ENCODE measurements at places on chromosomes 13 and 19. TPM values are rescaled to one million over a fixed set of nuclear protein-coding genes. Genes with fewer than 3 reads are reported as not detected.

DNA sequence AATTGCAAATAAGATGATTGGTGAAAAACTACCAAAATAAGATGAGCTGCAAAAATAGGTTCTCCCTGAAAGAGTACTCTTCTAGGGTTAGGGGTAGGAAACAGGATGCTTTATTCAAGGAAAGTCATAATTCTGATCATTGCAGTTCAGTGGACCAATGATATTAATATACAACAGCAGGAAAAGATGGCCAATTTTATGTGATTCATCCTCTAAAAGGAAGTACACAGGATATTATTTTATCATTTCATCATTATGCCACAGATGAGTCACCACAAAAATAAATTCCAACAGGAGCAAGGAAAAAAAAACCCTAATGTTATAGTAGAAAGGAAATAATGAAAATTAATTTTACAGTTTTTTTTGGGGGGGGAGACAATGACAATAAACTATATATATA is 205.0 kb downstream of the NALCN start:
- DNase-seq, result no peak
- H3K27me3 ChIP-seq, result no peaks in the 10 kb centered on the region
- no peak overlapping the region for H3K4me3 ChIP-seq
- no peaks in the 10 kb centered on the region for H3K4me1 ChIP-seq
- no peak overlapping the region for H3K27ac ChIP-seq

GRCh38 chr19:45645068-45645630 is 6.0 kb upstream of the EML2 start:
- H3K27me3 ChIP-seq, result peaks cover 41% of the 10 kb centered on the region
- H3K4me3 ChIP-seq, result peak overlapping the region; percentile 56
- peaks cover 16% of the 10 kb centered on the region for H3K4me1 ChIP-seq
- H3K27ac ChIP-seq, result no peak overlapping the region
- peak; percentile 57 for DNase-seq
- no peaks in the 10 kb centered on the region for H3K36me3 ChIP-seq

DNA sequence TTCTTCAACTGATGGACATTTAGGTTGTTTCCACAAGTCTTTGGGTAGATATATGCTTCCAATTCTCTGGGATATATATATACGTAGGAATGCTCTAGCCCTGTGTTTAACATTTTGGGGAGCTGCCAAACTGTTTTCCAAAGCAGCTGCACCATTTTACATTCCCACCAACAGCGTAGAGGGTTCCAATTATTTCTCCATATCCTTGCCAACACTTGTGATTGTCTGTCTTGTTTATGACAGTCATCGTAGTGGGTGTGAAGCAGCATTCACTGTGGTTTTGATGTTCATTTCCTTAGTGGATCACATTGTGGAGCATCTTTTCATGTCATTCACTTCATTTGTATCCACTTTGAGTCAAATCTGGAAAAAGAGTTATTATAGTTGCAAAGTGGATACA is 4.7 kb upstream of the CBLC start:
- H3K27ac ChIP-seq, result no peak overlapping the region
- DNase-seq, result no peak
- H3K4me3 ChIP-seq, result no peak overlapping the region
- no peaks in the 10 kb centered on the region for H3K4me1 ChIP-seq
- H3K36me3 ChIP-seq, result no peaks in the 10 kb centered on the region

GRCh38 chr13:79382545-79383275 is 23.3 kb downstream of the RBM26 start:
- no peak overlapping the region for H3K27ac ChIP-seq
- no peak overlapping the region for H3K4me3 ChIP-seq
- no peaks in the 10 kb centered on the region for H3K27me3 ChIP-seq
- peaks cover 11% of the 10 kb centered on the region for H3K36me3 ChIP-seq
- H3K4me1 ChIP-seq, result peaks cover 52% of the 10 kb centered on the region

- peak overlapping the region; percentile 99 for H3K4me3 ChIP-seq
- peaks cover 55% of the 10 kb centered on the region for H3K4me1 ChIP-seq
- H3K36me3 ChIP-seq, result peaks cover 15% of the 10 kb centered on the region
These were observed 1.7 kb upstream of the FKRP start for GRCh38 chr19:46744005-46744691.

DNA sequence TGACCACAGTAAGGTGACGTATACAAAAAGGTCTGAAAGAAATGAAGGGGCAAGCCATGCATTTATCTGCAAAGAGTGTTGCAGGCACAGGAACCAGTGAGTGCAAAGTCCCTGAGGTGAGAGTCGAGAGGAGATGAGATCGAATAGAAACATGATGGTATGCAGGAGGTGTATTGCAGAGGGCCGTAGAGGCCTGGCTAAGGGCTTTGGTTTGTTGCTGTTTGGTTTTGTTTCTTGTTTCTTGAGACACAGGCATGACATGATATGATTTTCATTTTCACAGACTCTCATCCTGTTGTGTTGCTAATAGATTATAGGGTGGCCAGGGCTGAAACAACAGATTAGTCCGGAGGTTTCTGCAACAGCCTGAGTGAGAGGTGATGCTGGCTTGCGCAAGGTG is 80.4 kb downstream of the HSPH1 start:
- H3K36me3 ChIP-seq, result no peaks in the 10 kb centered on the region
- H3K4me1 ChIP-seq, result no peaks in the 10 kb centered on the region
- H3K27me3 ChIP-seq, result no peaks in the 10 kb centered on the region
- no peak for DNase-seq

GRCh38 chr19:55482967-55483705 is 1.9 kb upstream of the NAT14 start:
- H3K36me3 ChIP-seq, result peaks cover 18% of the 10 kb centered on the region
- DNase-seq, result peak; percentile 53
- H3K27me3 ChIP-seq, result peaks cover 6% of the 10 kb centered on the region
- H3K4me1 ChIP-seq, result peaks cover 12% of the 10 kb centered on the region
- H3K27ac ChIP-seq, result no peak overlapping the region

DNA sequence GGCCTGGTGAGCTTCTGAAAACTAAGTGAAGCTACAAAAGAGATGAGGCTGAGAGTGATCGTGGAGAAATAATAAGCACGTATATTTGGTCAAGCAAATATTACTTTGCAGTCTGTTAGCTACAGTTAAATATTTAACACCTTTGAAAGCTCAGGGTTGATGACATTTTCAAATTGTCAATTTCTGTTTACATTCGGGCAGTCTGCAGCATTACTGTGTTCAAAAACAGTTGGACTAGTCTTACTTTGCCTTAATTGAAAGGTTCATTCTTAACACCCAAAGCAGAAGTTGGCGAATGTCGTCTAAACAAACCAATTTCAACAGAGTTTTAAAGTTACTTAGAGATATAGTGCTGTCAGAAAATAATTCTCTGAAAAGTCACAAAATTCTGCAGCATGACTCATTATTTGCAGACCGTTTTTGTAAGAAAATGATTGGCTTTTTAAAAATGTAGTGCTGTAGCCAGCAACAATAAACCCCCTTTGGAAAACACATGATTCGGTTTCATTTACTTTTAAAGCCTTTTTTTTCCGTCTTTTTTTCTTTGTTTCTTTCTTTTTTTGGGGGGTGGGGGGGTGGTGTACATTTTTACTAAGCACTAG is 549.0 kb downstream of the GPC6 start:
- DNase-seq, result no peak
- no peaks in the 10 kb centered on the region for H3K4me1 ChIP-seq
- no peak overlapping the region for H3K4me3 ChIP-seq

GRCh38 chr13:66634384-66634783 is 595.8 kb downstream of the PCDH9 start:
- H3K4me3 ChIP-seq, result no peak overlapping the region
- no peaks in the 10 kb centered on the region for H3K27me3 ChIP-seq
- H3K4me1 ChIP-seq, result no peaks in the 10 kb centered on the region
- DNase-seq, result no peak
- H3K27ac ChIP-seq, result no peak overlapping the region

- no peak for DNase-seq
- H3K36me3 ChIP-seq, result no peaks in the 10 kb centered on the region
- no peaks in the 10 kb centered on the region for H3K27me3 ChIP-seq
- H3K27ac ChIP-seq, result no peak overlapping the region
- no peak overlapping the region for H3K4me3 ChIP-seq
- no peaks in the 10 kb centered on the region for H3K4me1 ChIP-seq
These were observed 13.9 kb upstream of the PAK4 start for GRCh38 chr19:39111593-39112199.

DNA sequence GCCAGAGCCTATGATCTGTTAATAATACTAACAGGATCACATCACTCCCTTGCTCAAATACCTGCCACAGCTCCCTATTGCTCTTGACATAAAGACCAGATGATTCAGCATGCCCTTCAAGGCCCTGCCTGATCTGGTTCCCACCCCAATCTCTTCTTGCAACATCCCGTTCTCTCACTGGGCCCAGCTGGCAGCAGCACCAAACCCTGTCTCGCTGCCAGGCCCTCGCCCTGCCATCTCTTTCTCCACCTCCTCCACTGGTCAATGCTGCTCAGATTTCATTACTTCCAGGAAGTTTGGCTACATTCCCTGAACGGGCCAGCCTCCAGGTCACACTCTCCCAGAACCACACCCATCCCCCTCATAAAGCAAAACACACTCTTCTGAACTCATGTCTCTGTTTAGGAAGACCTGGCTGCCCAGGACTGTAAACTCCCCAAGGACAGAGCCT is 8.6 kb upstream of the BCAT2 start:
- H3K4me3 ChIP-seq, result no peak overlapping the region
- H3K27ac ChIP-seq, result peak overlapping the region; percentile 75
- peak; percentile 96 for DNase-seq
- peaks cover 28% of the 10 kb centered on the region for H3K4me1 ChIP-seq

DNA sequence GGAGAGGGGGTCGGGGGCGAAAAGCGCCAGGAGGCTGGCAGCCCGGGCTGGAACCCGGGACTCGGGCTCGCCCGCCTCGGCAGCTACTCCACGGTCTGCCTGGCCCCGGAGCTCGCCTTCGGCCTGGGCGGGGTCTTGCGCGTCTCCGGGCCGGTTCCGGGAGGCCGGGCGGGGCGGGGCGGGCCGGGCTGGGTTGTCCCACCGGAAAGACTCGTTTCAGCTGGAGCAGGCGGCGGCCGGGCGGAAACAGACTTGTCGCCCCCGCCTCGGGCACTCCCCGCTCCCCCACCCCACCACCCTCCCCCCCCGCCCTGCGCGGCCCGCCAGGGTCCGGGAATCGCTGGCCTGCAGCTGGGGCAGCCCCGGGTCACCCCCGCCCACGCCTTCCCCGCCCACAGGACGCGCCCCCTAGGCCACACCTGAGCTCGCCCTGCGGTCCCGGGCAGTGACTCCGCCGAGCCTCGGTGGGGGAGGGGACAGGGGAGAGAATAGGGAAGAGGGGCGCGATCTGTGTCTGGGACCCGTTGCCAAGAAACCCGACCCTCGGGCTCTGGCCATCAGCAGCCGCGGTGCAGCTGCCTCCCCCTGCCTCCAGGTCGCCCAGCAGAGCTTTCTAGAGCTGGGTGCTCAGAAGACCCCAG is 109.4 kb downstream of the KCTD15 start:
- H3K4me1 ChIP-seq, result no peaks in the 10 kb centered on the region
- no peaks in the 10 kb centered on the region for H3K36me3 ChIP-seq
- peak overlapping the region; percentile 75 for H3K27ac ChIP-seq
- H3K27me3 ChIP-seq, result peaks cover 17% of the 10 kb centered on the region
- peak overlapping the region; percentile 62 for H3K4me3 ChIP-seq

- no peaks in the 10 kb centered on the region for H3K36me3 ChIP-seq
- no peak for DNase-seq
- no peak overlapping the region for H3K4me3 ChIP-seq
- H3K27me3 ChIP-seq, result no peaks in the 10 kb centered on the region
- H3K4me1 ChIP-seq, result no peaks in the 10 kb centered on the region
These were observed 20.7 kb downstream of the TNFSF11 start for GRCh38 chr13:42594481-42595252.

DNA sequence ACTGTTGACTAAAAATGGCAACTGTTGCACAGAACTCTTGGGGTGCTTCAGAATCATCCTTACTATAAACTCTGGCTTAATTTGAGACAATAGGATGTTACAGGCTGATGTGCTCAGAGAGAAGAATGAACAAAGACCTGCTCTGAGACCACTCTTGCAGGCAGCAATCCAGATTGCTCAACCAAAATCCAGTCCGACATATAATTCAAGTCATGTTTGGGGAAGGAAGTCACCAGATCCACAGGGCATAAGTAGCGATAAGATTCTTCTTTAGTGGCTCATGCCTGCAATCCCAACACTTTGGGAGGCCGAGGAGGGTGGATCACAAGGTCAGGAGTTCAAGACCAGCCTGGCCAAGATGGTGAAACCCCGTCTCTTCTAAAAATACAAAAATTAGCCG is 20.6 kb downstream of the MTMR6 start:
- H3K4me3 ChIP-seq, result no peak overlapping the region
- H3K27me3 ChIP-seq, result no peaks in the 10 kb centered on the region
- DNase-seq, result no peak

GRCh38 chr19:17948514-17948900 is 15.7 kb downstream of the CCDC124 start:
- peaks cover 15% of the 10 kb centered on the region for H3K4me1 ChIP-seq
- H3K36me3 ChIP-seq, result peaks cover 1% of the 10 kb centered on the region
- DNase-seq, result no peak
- peak overlapping the region; percentile 82 for H3K4me3 ChIP-seq
- peaks cover 41% of the 10 kb centered on the region for H3K27me3 ChIP-seq

DNA sequence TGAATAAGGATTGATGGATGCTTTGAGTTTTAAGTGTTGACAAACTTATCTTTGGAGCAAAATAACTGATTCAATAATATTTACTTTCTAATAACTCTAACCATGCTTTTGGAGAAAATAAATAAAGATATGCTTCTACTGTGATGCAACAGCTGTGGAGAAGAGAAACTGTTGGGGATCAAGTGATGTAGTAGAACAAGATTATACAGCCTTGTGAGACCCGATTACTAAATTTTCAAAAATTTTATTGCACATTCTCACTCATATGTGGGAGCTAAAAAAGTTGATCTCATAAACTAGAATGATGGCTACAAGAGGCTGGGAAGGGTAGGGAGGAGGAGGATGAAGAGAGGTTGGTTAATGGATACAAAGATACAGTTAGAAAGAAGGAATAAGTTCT is 85.5 kb upstream of the OXGR1 start:
- no peak for DNase-seq
- no peak overlapping the region for H3K4me3 ChIP-seq
- no peaks in the 10 kb centered on the region for H3K27me3 ChIP-seq
- H3K27ac ChIP-seq, result no peak overlapping the region
- H3K4me1 ChIP-seq, result no peaks in the 10 kb centered on the region

GRCh38 chr13:40161931-40162330 is 504.5 kb downstream of the FOXO1 start:
- no peak overlapping the region for H3K4me3 ChIP-seq
- H3K27me3 ChIP-seq, result no peaks in the 10 kb centered on the region
- no peaks in the 10 kb centered on the region for H3K36me3 ChIP-seq
- no peak for DNase-seq
- no peaks in the 10 kb centered on the region for H3K4me1 ChIP-seq

- H3K27me3 ChIP-seq, result no peaks in the 10 kb centered on the region
- no peak overlapping the region for H3K4me3 ChIP-seq
- DNase-seq, result no peak
- H3K36me3 ChIP-seq, result no peaks in the 10 kb centered on the region
These were observed 33.9 kb downstream of the PCDH17 start for GRCh38 chr13:57665481-57665880.

- DNase-seq, result peak; percentile 69
- H3K27ac ChIP-seq, result peak within 1 kb of the TSS; percentile 53
- peak within 1 kb of the TSS; percentile 60 for H3K4me3 ChIP-seq
- H3K27me3 ChIP-seq, result no peaks in the 10 kb centered on the region
These were observed at the start of gene RGL3 for GRCh38 chr19:11418549-11419506. TSS of gene RGL3 (minus strand) at chr19:11419314. CDS start at chr19:11419278, 36 bp downstream.

The DUS3L gene
- 23.2 TPM for polyA plus RNA-seq

The CA11 gene
- 10.6 TPM for polyA plus RNA-seq

The CYP2B6 gene
- polyA plus RNA-seq, result not detected

The PTPRS gene
- 5.5 TPM for polyA plus RNA-seq

The TPTE2 gene
- not detected for polyA plus RNA-seq

The ZIK1 gene
- 0.72 TPM for polyA plus RNA-seq

The LILRB4 gene
- polyA plus RNA-seq, result 0.56 TPM

The TM9SF2 gene
- 33.3 TPM for polyA plus RNA-seq

The TEX101 gene
- not detected for polyA plus RNA-seq

The RCBTB1 gene
- polyA plus RNA-seq, result 12.6 TPM

The LSR gene
- polyA plus RNA-seq, result 2.4 TPM

All from psoas muscle (tissue), 8 donors.